Stimulated activated CD4-positive, alpha-beta T cell treated with anti-CD3 and anti-CD28 coated beads, Interleukin-4, amount 100 ng/mL, for 4 hours (primary cell): ENCODE measurements at places on chromosomes 1 and 21.

GRCh38 chr1:150613061-150613920 lies 16.1 kb downstream of the ENSA start:
- peak; percentile 63 for DNase-seq

- no peak for DNase-seq
Measured at GRCh38 chr1:230158415-230159291, 91.6 kb downstream of the GALNT2 start.

- DNase-seq: no peak
Measured at GRCh38 chr1:196114193-196114592, 494.0 kb downstream of the KCNT2 start.

- DNase-seq: no peak
Measured at GRCh38 chr1:13583966-13584791, 547 bp downstream of the PDPN start.

DNA sequence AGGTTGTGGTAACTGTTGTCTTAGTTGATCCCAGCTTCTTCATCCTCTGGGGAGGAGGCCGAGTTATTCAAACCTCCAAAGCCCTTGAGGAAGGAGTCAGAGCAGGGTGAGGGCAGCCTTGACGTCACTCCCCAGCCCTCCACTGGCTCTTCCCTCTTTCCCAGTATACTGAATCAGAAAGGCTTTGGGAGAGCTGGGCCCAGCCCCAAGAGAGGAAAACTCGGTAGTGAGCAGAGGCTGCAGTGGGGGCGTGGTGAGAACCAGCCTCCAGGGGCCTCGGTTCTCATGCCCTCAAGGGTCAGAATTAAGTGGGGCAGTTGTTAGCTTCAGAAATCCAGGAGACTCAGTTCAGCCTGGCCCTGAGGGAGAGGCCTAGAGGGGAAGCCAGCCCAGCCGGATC lies 1.8 kb upstream of the GJA4 start:
- DNase-seq: no peak

GRCh38 chr1:225873281-225873850 lies 8.8 kb downstream of the TMEM63A start:
- DNase-seq: no peak
